Activated CD4-positive, alpha-beta T cell treated with anti-CD3 and anti-CD28 coated beads for 24 hours (primary cell): ENCODE measurements at places on chromosomes 2 and 18.

DNA sequence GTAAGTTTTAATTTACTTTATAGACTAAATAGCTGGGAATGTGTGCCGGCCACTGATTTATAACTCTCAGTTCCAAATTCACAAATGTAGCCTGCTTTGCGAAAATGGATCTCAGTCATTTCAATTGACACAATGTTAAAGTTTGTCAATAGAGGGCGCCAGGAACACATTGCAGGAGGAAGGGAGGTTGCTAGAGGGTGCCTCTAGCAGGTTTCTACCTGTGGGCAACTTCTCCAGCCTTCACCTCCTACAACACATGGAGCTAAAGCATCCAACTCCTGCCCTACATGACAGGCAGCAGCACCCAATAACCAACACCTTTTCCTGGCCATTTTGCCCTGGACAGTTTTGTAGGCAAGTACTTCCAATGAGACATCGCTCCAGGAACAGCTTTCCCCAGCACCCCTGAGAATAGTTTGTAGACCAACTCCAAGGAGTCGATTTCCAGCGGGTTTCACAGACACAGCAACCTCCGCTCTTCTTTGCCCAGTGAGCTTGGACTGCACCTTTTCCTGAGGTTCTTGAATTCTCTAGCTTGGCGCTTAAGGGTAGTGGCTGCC lies 784.8 kb upstream of the CDH2 start:
- DNase-seq = no peak

- DNase-seq = no peak
Measured at GRCh38 chr2:235936493-235936892, 231.7 kb downstream of the GBX2 start.

- DNase-seq = no peak
Measured at GRCh38 chr2:154591294-154591820, 107.1 kb upstream of the KCNJ3 start.

GRCh38 chr2:125169764-125170146 lies 1144.7 kb downstream of the CNTNAP5 start:
- DNase-seq = no peak

DNA sequence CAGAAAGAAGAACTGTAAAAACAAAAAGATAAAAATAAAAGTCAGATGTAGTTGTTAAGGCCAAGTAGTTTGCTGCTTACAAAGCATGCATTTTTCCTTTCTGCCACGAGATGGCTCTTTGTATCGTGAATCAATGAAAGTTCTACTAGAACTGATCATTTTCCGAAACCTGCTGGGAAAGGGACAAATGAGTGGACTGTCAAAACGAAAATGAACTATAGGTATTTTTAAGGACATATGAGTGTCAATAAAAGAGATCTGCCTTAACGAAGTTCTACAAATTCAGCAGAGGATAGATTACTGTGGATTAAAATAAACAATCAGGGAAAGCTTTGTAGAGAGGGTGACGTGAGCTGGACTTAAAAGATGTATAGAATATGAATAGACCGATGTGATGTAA lies 15.0 kb upstream of the ELOA2 start:
- no peak for DNase-seq

GRCh38 chr18:79597831-79598632 lies 81.6 kb upstream of the CTDP1 start:
- DNase-seq = no peak

- DNase-seq = no peak
Measured at GRCh38 chr2:84394628-84395027, 64.5 kb downstream of the SUCLG1 start.

DNA sequence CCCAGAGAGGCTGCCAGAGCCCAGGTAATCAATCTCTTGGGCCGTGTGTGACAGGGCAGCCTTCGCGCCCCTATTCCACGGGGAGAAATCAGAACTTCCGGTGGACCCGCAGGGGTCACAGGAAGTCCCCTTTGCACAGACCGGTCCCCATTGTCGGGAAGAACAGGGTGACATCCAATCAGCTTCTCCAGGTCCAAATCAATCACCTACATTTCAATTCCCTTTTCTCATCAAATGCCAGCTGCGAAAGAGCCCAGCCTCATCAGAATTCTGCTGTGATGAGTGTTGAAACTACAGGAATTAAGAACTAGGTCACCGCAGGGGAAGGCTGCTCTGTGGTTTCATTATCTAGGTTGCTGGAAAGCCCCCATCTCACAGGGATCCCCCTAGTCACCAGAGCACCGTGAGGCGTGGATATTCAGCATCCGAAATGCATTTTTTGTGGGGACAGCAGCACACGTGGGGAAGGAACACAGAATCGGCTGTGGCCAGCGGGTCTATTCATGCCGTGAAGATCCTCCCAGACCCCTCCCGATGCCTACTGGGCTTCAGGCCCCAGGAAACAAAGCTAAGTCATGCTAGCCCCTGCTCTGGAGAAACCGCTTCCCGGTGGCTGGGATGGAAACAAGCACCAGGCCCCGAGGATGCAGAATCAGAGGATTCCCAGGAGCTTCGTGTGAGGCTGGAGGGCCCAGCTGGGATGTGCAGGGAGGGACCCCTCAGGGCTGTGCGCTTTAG lies 193.7 kb upstream of the ID2 start:
- DNase-seq = peak; percentile 49

DNA sequence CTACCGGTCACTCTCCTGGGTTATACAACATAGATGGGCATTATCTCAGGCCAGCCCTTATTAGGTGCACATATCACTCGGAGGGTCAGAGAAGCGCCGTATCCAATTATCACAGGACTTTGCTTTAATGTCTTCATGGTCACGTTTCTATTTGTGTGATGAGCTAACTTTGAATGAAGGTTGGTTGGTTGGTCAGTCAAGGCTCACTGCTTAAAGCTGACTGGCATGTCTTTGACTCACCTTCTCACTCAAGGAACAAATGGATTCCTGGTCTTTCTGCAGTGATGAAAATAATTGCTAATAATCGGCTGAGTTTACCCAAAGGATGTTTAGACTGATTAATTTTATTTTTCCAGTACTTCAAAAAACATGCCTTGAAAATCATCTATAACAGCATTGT lies 39.7 kb downstream of the COLEC12 start:
- DNase-seq = no peak

GRCh38 chr2:150572194-150572766 lies 84.8 kb upstream of the RND3 start:
- DNase-seq = no peak

DNA sequence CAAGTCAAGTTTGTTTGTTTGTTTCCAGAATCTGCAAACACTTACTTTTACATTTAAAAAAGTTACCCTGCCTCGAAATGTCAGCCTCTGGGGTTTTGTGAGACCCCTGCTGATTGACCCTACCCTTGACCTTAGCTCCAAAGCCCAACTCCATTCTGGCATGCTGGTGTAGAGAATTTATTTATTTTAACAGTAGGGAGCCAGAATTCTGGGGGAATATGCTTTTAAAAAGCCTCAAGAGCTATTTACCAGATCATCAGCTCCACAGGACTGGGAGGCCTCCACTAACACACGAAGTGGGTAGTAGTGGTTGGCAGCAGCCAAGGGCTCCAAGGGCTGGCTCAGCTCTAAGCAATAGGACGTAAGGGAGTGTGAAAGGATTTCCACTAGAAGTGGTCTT lies 23.2 kb upstream of the GREB1L start:
- DNase-seq = no peak

DNA sequence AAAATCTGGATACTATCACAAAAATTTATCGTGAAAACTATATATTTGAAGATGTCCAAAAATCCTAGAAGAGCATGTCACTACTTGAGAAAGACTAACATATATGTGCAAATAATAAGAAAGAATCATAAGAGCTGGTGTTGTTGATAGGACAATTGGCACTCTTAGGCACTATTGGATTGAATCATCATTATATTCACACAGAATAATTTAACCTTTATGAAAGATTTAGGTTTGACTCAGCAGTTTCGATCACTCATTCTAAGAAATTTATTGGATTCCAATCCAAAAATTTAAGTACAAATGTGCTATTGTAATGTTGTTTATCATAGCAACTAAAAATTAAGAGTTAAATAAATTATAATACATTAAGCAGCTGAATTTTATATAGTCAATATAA lies 503.6 kb downstream of the SPAG16 start:
- DNase-seq = no peak

DNA sequence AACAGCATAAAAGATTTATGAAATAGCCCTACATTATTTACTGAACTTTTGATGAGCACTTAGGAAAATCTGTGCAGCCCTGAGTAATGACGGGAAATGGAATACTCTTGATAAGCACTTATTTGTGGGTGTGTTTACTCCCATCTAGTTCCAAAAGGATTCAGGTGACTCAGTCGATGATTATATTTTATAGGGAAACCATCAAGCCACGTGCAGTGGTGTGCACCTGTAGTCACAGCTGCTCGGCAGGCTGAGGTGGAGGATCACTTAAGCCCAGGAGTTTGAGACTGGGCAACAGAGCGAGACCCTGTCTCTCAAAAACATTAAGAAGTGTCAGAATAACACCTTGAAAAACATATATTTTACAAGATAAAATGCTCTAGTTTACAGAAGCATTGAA lies 91.9 kb downstream of the CABYR start:
- DNase-seq = no peak

- DNase-seq = no peak
Measured at GRCh38 chr18:24540896-24541295, 80.5 kb downstream of the HRH4 start.

DNA sequence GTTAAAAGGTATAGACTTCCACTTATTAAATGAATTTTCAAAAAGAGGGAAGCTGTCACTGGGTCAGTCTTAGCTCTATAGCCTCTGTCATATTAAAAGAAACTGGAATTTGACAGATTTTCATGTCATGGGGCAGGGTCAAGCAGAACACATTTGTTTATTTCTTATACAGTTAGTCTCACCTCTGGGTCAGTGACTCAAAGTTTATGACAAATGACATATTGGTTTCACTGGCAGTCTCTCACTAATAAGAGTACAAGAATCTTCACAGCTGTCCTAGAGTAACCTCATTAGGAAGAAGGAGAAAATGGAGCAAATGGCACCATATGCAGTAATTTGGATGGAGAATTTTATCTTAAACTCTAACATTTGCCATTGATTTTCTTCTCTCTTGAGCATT lies 63.2 kb downstream of the MBD2 start:
- no peak for DNase-seq

DNA sequence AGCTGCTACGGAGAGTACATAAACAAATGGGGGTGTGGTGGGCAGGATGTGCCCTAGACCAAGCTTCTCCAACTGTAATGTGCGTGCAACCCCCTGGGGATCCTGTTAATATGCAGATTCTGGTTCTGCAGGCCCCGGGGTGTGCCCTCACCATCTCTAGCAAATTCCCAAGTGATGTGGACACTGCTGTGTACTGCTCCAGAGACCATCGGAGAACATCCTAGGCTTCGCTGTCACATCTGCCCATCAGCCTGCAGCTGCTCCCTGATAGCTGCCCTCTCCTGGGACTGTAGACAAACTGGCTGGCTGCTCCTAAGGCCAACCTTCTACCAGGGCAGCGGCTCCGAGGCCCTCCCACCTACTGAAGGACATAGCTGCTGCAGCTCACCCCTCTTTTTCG lies 3.2 kb downstream of the HS1BP3 start:
- DNase-seq = no peak

DNA sequence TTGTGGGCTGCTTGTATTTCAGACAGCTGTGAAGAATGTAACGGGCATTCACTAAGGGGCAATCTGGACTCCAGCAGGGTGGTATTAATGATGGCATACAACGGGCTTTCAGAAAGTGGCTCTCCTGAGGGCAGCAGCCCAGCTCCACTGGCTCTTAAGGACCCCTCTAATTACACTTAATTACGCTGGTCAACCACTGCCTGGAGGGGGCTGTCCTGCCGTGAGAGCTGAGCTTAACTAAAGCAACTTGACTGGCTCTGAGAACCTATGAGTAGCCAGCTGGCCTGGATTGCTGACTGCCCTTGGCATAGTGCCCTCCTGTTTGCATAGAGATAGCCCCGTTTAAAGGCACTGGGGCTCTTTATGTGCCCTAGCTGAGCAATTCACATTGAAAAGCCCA lies 3.8 kb downstream of the LIPG start:
- no peak for DNase-seq

- DNase-seq = no peak
Measured at GRCh38 chr18:9101730-9102507, 580 bp upstream of the NDUFV2 start.

DNA sequence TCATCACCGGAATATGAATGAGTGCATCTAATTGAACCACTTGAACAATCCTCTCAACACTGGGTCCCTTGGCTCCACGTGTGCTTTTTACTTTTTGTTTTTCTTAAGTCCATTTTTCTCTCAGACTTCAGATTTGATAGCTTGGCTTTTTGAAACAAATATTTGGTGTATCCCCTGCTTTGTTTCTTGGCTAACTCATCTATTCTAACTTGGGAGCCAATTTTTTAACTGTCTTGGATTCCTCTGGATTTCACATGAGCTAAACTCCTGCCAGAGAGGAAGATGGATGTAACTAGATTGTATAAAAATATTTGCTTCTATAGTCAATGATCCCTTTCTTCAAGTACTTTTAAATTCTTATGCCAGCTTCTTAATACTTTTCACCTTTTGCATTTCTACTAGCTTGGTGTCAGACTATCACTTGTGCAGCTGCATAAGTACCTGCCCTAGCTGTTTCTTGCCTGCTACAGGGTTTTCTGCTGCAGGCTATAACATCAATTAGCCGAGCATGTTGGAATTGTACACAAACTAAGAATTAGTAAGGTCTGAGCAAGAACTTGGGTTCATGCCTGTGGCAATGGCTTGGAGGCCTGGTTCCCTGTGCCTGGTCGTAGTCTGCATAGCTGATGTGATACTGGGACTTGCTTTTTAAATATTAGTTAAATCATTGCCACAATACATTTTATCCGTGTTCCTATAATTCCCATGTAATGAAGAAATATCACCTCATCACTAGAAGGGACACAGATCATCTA lies 281.5 kb downstream of the EN1 start:
- DNase-seq = no peak

DNA sequence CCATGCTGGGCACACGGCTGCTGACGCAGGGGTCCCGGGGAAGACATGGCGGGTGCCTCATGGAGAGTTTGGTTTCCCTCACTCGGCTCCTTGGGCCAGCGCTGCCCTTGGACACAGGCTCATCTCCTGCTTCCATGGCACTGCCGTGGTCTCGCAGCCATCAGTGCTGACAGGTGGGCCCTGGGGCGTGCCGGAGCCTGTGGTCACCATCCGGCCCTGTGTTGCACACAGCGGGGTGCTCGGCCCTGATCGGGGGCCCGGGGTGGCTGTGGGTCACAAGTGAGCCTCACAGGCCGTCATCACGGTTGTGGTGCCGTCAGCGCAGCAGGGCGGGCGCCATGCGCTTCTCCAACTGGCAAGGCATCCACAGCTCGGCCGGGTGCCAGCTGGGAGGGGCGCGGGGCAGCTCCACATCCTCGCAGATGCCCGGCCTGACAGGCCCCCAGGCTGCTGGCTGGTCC lies 582 bp downstream of the RTP5 start:
- no peak for DNase-seq

GRCh38 chr2:100780203-100781008 lies 39.5 kb upstream of the NPAS2 start:
- DNase-seq = no peak

- no peak for DNase-seq
Measured at GRCh38 chr2:214587442-214587841, 176.6 kb downstream of the VWC2L start.
